ENCODE measurements at places on chromosomes 6 and 20.
A peak's percentile ranks its signal among the peaks of the same experiment; 100 is the strongest.

GRCh38 chr6:141552031-141552430 is 580.7 kb upstream of the GJE1 start:
- DNase-seq = no peak

- no peak for DNase-seq
These were observed 3.0 kb upstream of the HTR1E start for GRCh38 chr6:86934365-86934764.

DNA sequence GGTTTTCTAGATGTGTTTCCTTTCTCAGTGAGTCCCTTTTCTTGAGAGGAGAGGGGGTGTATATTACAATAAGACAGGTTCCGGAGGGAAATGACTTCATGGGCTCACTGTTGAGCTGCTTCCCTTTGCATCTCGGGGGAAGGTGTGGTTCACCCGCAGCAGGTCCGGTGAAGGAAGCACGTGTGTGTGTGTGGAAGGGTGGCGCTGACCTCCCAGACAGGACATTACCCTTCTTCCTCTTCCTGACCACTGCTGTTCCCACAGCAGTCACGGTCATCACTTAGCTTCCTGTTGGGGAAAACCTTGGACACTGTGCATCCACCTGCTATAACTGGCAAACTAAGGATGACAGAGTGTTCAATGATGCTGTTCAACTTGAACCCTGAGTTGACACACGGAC is 83.6 kb downstream of the PLEKHG1 start:
- DNase-seq = no peak

DNA sequence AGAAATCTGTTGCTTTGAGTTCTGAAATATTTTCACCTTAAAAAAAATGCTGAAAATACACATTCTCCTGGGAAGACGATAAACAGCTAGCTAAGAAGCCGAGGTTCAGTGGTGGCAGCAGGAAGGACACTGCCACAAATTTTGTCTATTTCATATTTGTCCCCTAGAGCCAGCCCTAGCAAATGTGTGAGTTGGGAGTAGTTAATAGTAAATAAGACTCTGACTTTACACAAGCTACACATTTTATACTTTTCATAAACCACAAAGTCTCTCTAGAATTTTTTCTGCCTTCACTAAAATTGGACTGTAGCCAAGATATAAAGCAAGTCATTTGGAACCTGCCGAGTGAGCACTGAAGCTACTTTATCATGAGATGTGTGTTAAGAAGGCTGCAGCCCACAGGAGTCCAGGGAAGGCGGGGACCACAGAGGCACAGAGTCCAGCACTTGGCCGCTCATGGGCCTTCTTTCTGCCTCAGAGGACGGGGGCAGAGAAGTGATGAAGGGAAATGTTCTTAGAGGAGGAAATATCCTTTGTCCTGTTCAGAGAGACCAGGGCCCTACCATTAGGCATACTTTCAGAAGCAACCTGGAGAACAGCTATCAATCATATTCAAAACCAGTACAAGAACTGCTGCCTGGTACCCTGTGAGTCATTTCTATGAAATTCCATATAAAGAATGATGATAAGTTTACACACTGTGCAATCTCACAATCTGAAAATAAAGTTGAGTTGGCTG is 241.7 kb upstream of the TAB2 start:
- no peak for DNase-seq

DNA sequence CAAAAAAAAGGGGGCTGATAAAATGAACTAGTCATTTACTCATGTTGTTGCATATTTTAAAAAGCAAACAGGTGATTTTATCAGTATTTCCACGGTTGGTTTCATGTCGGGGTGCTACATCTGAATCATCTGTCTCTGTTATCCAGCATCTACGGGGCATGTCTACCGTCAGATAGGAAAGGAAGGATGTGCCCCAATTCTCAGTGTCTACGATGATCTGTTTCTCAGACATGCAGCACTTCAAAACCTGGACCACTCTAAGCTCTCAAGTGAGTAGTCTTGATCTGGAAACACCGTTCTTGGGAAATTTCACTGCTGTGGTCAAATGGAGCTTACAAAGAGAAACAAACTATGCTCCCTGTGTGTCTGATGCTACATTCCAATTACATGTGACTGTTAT is 240.3 kb upstream of the TAB2 start:
- DNase-seq = no peak

- no peak for DNase-seq
These were observed 83.5 kb downstream of the HAO1 start for GRCh38 chr20:7856756-7857155.

GRCh38 chr6:137224799-137225198 is 5.6 kb upstream of the IFNGR1 start:
- DNase-seq = peak; percentile 64

DNA sequence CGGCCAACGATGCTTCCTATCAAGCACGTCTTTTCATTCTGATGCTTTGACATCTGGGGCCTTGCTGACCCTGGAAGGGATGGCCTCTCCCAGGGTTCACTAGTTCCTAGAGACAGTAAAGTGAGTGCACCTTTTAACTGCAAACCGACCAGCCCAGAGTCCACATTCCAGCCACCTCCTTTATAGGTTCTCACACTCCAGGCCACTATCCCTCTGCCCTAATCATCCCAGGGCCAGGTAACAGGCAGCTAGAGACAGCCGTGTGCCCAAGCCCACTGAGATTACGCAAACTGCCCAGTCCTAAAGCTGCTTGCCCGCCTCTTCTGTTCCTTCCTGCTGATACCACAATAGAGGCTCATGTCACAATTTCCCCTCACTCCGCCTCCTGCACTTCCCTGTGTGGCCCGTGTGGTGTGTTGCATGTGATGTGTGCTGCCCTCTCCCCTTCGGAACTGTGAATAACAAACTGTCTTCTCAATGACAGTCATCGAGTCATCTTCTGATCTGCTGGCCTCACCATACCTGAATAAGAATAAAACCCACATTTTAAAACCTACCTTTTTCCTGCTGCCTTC is 123.7 kb upstream of the EXOC2 start:
- DNase-seq = peak; percentile 40

DNA sequence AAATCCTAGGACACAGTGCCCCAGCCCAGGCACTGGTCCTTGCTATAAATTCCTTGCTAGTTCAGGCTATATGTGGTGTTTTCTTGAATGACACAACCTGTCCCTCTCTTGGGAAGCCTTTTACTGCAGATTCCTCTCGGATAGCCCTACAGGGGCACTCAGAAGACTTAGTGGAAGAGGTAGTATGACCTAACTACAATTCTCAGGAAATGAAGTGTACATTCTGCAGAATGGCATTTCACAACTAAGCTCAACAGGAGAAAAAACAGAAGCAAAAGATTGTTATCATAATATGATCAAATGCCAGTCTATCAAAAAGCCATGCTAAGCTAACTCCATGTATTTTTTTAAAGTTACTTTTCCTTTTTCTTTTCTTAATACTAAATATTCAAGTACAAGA is 66.3 kb upstream of the FBXL4 start:
- DNase-seq = no peak

DNA sequence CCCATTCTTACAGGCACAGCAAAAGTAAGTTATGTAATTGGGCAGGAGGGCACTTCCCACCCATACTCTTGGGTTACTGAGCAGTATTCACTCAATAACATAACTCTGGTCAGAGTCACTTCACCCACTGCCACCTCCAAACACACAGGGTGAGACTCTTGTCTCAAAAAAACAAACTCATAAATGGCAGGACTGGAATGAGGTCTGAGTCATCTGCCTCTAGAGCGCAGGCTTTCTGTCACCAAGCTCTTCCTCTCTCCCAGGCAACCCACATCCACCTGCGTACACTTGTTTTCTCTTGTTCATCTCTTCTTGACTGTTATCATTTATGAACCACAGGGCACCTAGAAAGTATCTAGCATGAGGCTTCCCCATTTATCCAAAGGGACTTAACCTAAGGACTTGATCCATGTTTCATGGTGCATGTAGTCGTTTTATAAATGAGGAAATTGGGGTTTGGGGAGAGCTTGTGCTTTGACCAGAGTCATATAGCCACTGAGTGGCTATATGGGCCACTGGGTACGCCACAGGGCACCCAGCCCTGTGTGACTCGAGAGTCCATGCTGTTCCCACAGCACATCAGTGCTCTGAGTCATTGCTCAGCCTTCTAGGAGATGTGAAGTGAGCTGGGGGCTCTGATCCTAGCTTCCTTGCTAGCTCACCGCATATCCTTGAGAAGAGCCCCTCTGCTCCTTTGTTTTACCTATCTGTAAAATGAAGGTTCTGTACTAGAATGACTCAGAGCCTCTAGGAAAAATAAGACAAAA is 22.4 kb downstream of the C20orf173 start:
- DNase-seq = no peak

- no peak for DNase-seq
These were observed 256.1 kb downstream of the PLCB1 start for GRCh38 chr20:8388141-8388540.

GRCh38 chr6:149059557-149059956 is 258.0 kb upstream of the TAB2 start:
- DNase-seq = no peak

- no peak for DNase-seq
These were observed 108.9 kb downstream of the MAP3K5 start for GRCh38 chr6:136683209-136683941.

DNA sequence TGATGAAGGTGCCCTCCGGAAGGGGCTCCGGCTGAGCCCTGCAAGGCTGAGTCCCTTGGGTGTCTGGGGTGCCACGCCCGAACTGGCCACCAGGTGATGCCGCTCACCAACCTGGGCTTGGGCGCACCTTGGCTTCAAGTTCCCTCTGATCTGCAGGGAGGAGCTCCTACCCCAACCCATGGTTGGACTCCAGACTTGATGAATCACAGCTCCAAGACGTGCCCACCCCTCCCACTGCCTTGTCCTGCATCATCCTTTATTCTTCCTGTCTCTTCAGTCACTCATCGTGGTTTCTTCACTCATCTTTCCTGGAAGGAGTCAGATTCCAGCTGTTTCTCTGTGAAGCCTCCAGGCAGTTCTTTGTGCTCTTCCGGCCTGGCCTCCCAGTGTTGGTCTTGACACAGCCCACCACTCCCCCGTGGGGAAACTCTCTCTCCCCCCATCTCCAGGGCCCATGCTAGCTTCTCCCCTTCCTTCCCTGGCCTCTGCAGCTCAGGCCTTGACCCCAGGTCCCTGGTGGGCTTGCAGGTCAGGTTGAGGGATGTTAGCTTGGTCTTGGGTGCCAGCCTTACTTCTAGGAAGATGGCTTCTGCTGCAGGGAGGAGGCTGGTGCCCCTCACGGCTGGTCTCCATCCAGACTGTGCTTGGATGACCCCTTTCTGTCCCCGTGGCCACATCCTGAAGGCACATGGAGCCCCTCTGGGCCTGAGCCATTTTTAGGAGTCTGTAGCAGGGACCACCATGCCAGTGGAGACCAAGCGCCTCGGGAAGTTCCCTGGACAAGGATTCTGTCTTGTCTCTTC is 2.6 kb upstream of the ZBP1 start:
- peak; percentile 56 for DNase-seq

- DNase-seq = no peak
These were observed 65.4 kb downstream of the GPR6 start for GRCh38 chr6:110043366-110043994.

GRCh38 chr20:52207020-52207810 is 15.6 kb upstream of the ZFP64 start:
- no peak for DNase-seq

DNA sequence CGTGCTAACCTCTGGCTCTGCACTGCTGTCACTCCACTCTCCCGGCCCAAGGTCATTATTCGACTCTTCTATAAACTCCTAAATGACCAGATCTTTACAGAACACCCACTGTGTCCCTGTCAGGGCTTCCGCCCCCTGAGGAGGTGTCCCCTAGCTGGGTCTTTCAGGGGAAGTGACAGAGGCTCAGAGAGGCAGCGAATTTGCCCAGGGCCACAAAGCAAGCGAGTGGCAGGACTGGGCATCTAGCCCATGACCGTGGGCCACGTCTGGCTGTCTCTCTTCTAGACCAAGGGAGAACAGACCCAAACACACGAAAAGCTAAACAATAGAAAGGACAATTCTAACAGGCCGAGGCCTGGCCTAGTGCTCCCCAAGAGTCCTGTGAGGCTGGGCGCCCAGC is 27.4 kb downstream of the FOXF2 start:
- DNase-seq = no peak

DNA sequence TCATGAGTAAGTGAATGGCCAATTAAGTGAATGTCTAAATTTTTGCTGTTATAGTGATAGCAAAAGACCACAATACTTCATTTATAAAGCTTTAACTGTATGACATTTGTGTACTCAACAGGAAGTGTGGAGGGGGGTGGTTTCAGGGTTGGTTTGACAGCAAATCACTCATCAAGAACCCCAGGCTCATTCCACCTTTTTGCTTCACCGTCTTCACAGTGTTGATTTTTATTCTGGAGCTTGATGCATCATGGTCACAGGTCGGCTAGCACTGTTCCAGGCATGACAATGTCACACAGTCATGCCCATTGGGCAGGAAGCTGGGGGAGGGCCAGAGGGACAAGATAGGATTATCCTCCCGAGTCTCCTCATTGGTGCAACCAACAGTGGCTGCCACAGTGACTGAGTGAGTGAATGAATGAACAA is 75.0 kb downstream of the MDGA1 start:
- no peak for DNase-seq

DNA sequence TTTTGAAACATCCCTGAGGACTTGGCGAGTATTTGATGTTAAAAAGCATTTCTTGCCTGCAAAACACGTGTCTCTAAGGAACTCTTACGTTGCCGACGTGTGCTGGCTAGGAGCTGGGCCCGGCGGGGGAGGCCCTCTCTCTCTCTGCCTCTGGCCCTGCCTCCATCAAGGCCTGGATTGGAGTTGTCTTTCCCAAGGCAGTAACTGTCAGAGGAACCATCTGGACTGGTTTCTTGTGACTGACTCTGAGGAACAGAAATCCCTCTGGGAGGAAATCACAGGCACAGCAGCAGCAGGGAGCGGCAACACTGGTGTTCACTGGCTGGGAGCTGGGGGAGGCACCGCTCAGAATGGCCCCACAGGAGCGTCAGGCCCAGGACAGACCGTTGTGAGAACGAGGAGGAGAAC is 244.2 kb downstream of the NRN1 start:
- no peak for DNase-seq

GRCh38 chr20:53045941-53046340 is 73.8 kb downstream of the TSHZ2 start:
- no peak for DNase-seq

DNA sequence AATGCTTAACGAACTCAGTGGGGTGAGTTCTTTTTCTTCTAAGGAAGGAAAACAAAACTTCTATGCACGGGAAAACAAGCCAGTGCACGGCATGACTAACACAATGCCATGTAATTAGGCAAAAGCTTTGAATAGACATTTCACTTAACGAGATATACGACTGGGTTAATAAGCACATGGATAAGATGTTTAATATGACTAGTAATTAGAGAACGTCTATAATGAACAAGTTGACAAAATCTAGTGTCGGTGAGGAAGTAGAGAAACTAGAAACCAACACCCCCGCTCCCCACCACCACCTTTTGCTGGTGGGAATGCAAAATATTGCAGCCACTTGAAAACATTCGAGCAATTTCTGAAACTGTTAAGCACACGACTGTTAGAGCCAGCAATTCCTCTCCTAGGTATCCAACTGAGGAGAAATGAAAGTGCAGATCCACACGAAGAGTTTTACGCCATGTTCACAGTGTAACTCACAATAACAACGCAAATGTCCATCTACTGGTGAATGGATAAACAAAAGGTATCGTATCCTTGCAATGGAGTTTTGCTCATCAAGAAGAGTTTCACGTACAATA is 644.9 kb upstream of the AGPAT4 start:
- no peak for DNase-seq

- no peak for DNase-seq
These were observed 94.5 kb downstream of the F13A1 start for GRCh38 chr6:6225885-6226529.

GRCh38 chr6:137323860-137324259 is 104.7 kb upstream of the IFNGR1 start:
- DNase-seq = no peak

- DNase-seq = no peak
These were observed 31.8 kb upstream of the PTGIS start for GRCh38 chr20:49599746-49600113.

- DNase-seq = no peak
These were observed 5.9 kb downstream of the CD2AP start for GRCh38 chr6:47483516-47483852.

Data from upper lobe of left lung (tissue), 6 donors.